ENCODE measurements at places on chromosomes 1 and 21.

DNA sequence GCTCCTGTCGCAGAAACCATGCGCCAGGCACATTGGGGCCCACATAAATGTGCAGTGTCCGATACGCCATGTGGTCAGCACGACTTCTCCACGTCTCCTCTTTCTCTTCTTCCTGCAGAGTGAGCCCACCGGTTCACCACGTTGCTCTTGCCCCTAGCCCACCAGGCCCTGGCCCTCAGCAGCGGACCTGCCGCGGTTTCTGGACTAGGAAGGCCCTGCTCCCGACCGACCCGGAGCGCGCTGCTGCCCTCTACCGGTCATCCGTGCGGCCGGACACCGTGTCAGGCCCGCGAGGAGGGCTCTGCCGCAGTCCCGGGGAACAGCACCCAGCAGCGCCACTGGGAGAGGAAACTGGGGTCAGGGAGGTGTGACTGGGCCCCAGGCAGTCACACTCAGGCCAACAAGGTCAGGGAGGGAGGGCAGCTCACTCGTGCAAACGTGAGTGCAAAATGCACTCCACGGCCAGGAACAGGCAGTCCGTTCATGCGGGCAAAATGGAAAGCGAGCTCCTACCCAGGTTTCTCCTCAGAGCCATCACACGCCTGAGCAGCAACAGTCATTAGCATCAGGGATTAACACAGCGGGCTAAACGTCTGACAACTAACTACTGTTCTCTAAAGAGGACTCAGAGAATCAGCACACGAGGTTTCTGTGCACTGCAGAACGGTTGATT is 13.7 kb downstream of the TLR5 start:
- DNase-seq: peak; percentile 72

DNA sequence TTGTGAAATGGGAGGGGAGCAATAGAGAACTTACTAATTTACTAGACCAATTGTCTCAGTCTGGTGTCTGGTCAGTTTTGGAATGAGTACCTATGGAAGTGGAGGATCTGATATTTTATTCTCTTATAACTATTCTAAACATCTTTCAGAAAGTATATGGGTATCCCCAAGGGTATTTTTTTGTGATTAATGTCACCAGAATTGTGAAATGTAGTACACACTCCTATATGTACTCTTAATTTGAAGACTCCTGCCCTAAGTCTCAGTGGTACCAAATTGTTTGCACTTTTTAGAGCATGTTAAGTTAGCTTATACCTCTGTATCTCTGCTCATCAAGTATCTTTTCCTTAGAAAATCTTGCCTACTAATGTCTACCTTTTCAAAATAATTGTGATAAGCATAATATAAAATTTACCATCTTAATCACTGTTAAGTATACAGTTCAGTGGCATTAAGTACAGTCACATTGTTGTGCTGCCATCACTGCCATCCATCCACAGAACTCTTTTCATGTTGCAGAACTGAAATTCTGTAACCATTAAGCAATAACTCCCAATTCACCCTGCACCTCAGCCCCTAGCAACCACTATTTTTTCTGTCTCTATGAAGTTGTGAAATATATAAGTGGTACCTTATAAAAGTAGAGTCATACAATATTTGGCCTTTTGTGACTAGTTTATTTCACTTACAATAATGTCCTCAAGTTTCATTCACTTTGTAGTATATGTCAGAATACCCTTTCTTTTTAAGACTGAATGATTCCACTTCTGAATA is 40.5 kb downstream of the SLC30A7 start:
- no peak for DNase-seq

DNA sequence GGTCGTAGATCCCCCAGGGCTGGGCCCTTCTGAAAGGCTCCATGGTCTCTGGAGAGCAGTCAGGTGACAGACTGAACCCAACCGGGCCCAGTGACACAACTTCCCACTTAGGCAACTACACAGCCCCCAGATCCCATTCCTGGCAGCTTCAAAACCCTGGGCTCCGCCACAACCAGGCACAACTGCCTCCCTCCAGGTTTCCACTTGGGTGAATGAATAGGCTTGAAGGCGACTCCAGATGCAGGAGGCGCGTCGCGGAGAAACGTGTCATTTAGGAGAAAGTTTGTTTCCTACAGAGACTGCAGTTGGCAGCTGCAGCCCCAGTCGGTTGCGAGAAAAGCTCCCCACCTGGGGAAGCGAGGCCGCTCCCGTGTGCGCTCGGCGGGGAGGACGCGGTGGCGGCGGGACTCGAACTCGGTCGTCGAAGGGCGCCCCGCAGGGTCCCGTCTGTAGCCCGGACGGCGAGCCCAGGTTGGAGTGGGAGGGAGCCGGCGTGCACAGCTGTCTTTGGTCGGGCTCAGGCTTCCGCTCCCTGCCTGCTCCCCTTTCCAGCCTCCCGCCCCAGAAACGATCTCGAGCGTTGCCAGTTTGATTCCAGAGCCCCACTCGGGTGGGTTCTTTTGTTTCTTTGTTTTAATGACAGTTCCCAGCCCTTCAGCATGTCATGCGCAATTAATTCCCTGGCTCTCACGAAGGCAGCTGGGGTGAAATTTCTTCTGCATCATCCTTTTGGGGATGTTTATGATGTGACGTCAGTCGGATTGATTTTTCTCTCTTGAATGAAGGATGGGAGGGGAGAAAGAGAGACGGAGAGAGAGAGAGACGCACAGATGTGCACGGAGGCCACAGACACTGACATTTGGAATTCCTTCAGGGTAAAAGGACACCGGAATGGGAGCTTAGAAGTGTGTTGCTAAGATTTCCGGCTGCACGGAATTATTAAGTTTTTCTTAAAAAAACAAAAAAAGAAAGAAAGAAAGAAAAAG is 862 bp upstream of the SGIP1 start:
- DNase-seq: peak; percentile 76

- DNase-seq: peak; percentile 69
Observed at GRCh38 chr1:10459184-10459583, 9.4 kb downstream of the CORT start.

GRCh38 chr21:43864313-43864961 is 586 bp upstream of the AGPAT3 start:
- peak; percentile 79 for DNase-seq

- no peak for DNase-seq
Observed at GRCh38 chr1:8016210-8016894, 9.8 kb downstream of the ERRFI1 start.

- DNase-seq: no peak
Observed at GRCh38 chr1:93051961-93052360, 27.1 kb upstream of the MTF2 start.

DNA sequence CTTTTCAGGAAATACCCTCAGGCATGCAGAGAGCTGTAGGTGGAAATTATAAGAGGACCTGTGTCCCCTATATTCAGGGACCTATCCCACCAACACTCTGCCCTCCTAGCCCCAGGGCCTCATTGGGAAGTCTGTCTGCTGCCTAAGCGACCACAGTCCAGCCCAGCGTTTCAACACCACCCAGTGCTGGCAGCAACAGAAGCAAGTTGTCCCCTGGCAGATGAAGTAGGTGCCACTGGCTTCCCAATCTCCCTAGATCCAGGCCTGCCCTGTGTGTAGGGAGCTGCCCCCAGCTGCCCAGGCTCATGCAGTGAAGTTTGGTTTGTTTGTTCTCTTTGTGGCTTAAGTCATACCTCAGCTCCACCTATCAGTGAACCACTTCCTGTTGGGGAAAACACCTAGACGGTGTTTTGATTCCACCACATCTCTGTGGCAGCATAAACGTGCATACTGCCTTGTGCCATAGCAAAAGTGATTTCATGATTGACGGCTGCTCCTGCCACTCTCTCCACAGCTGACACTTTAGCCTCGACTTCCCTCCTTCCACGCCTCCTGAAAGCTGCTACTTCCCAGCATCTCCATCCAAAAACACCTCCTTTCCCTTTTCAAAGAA is 8.1 kb upstream of the LEFTY1 start:
- peak; percentile 73 for DNase-seq

DNA sequence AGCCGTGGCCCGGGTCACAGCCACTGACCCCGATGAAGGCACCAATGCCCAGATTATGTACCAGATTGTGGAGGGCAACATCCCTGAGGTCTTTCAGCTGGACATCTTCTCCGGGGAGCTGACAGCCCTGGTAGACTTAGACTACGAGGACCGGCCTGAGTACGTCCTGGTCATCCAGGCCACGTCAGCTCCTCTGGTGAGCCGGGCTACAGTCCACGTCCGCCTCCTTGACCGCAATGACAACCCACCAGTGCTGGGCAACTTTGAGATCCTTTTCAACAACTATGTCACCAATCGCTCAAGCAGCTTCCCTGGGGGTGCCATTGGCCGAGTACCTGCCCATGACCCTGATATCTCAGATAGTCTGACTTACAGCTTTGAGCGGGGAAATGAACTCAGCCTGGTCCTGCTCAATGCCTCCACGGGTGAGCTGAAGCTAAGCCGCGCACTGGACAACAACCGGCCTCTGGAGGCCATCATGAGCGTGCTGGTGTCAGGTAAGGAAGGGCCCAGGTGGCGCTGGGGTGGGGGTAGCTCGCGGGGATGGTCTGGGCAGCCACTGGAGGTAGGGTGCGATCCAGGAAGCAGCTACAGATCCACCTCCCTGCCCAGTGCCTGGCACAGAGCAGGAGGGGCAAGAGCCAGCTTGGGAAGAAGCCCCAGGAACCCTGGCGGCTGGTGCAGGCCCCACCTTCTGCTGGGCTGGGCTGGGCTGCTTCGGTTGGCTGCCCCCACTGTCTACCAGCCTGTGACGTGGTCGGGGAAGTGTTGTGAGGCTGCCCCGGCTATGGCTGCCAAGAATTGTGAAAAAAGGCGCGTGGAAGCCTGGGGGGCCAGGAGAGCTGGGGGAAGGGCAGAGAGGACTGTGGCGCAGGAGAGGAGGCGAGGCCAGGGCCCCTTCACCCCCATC is 3.8 kb downstream of the CELSR2 start:
- DNase-seq: no peak

DNA sequence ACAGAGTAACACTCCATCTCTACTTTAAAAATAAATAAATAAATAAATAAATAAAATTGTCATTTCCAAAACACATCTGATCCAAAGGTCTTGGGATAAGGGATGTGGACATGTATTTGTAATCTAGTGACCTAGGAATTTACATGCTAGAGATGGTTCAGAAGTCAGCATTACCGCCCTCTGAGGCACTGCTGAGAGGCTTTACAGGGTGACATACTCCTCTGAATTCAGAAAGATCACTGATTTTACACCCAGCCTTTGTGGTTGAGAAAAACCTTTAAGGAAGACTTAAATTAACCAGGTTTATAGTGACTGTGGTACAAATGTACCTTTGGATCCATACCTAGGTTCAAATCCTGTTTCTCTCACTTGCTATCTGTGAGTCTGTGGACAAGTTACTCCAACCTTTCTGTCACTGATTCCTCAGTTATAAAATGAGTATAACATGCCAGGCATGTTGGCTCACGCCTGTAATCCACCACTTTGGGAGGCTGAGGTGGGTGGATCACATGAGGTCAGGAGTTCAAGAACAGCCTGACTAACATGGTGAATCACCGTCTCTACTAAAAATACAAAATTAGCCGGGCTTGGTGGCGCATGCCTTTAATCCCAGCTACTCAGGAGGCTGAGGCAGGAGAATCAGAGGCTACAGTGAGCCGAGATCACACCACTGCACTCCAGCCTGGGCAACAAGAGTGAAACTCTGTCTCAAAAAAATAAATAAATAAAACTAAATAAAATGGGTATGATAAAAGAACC is 20.1 kb downstream of the OSBPL9 start:
- no peak for DNase-seq

DNA sequence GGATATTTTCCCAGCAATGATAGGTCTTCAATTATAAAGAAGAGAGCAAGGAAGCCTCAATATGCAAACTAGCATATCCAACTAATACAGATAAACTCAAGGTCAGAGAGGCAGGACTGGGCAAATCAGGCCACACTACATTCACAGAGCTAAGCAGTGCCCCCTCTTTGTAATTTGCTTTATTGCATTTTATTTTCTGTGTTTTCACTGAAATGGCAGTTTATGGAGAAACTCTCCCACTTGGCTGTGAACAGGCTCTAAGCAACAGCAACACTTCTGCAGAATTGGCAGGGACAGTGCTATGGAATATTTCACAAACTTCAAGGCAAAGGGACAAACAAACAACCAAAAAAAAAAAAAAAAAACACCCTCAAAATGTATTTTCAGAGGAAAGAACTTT is 93.4 kb upstream of the SOD1 start:
- no peak for DNase-seq

GRCh38 chr1:20366463-20367115 is 75.9 kb downstream of the VWA5B1 start:
- DNase-seq: peak; percentile 36

GRCh38 chr1:76336931-76337371 is 262.4 kb downstream of the ST6GALNAC3 start:
- peak; percentile 84 for DNase-seq

GRCh38 chr1:203930342-203930741 is 68.9 kb downstream of the SNRPE start:
- no peak for DNase-seq

GRCh38 chr1:156868341-156868740 is 7.7 kb downstream of the NTRK1 start:
- no peak for DNase-seq

DNA sequence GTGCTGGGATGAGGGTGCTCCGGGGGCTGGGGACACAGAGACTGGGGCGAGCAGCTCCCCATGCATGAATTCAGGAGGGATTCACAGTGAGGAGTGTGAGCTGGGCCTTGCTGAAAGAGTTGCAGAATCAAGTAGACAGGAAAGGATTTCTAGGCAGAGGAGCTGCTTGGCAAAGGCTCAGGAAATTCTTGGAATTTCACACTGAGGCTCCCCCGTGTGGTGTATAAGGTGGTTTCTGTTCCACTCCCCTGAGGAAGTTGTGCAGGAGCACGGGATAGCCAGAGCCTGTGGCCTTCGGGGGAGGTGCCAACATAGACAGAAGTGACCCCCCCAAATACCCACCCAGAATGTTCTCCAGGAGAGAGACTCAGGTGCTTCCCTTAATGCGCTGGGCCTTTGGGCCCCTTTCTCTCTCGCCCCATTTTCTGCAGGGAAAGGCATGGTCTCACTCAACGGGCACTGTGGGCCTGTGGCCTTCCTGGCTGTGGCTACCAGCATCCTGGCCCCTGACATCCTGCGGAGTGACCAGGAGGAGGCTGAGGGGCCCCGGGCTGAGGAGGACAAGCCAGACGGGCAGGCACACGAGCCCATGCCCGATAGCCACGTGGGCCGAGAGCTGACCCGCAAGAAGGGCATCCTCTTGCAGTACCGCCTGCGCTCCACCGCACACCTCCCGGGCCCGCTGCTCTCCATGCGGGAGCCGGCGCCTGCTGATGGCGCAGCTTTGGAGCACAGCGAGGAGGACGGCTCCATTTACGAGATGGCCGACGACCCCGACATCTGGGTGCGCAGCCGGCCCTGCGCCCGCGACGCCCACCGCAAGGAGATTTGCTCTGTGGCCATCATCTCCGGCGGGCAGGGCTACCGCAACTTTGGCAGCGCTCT is 58.5 kb upstream of the ACTL8 start:
- peak; percentile 73 for DNase-seq

- no peak for DNase-seq
Observed at GRCh38 chr1:244971552-244972216, 107.3 kb upstream of the HNRNPU start.

DNA sequence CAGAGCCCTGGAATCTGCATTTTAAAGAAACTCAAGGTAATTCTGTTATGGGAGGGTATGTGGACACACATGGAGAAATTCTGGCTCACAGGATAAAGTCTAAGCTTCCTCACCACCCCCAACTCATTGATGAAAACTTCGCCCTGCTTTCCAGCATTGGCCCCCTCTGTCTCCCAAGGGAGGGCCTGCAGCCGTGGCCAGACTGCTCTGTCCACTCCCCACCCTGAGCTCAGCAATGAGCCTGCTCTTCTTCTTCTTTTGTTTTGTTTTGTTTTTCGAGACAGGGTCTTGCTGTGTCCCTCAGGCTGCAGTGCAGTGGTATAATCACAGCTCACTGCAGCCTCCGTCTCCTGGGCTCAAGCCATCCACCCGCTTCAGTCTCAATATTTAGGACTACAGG is 136.8 kb upstream of the EDN2 start:
- DNase-seq: no peak

Data from stomach (tissue), 19 donors.